Fibroblast of skin of right biceps (primary cell): ENCODE measurements at places on chromosomes 16 and 17.

DNA sequence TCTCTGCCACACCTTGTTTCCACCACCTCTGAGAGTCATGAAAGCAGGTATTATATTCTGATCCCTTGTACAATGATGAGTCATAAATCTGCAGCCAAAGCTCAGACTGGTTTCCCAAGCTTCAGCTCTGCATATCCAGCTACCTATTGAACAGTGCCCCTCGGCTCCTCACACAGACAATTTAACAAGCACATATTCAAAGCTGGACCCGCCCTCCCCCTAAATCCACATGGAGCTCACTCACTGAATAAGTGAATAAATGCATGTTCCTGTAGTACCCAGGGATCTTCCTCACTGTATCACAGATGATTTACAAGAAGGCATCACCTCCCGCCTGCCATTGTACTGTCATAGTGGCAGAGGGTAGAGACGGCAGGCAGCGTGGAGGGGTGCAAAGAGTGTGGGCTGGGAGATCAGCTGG lies 516.4 kb downstream of the GRIN2A start:
- no peak for DNase-seq

GRCh38 chr17:31488264-31488981 lies 96.9 kb downstream of the RAB11FIP4 start:
- no peak for DNase-seq

DNA sequence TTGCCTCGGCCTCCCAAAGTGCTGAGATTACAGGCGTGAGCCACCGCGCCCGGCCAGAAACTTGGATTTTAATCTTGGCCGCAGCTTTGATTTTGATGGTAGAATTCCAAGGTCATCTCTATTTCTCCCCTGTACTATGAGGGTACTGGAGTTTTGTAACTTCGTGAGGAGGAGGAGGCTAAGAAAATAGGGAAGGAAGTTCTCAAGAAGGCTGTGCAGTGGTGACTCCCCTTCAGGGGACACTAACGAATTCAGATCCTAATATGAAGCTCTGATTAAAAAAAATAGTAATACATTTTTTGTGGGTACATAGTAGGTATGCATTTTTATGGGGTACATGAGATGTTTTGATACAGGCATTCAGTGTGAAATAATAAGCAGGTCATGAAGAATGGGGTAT lies 55.9 kb downstream of the LDHD start:
- no peak for DNase-seq

DNA sequence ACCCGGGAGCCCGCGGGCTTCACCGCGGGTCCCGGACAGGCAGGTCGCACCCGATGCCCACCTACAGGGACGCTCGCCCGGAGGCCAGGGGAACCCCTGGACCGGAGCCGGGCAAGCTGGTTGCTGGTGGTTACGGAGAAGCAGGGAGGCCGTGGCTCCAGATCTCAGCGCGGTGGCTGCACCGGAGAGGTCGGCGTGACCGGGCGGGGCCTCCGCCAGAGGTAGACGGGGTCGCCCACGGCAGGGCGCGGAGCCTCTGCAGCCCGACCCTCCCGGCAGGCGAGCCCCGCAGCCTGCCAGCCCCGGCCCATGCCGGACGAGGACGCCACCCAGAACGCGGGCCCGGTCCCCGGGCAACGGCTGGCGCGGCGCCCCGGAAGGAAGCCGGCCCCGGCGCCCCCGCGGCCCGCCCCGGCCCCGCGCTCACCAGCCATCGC lies 341 bp downstream of the PCYT2 start:
- DNase-seq, result no peak

DNA sequence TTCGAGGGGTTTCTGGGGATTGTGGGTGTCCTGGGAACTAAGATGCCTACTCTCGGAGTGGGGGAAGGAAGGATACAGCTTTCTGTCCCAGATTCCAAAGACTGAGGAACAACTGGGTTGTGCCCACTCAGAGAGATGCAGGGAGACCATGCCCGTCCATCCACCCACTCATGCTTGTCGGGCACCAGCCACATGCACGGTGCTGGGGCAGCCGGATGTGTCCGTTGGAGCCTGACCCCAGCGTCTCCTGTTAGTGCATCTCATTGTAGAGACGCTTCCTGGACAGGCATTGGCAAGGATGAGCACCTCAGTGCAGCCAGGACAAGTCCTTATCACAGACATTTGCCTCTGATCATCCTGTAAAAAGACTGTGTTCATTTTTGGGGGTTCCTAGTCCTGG lies 58.1 kb downstream of the METRNL start:
- no peak for DNase-seq

DNA sequence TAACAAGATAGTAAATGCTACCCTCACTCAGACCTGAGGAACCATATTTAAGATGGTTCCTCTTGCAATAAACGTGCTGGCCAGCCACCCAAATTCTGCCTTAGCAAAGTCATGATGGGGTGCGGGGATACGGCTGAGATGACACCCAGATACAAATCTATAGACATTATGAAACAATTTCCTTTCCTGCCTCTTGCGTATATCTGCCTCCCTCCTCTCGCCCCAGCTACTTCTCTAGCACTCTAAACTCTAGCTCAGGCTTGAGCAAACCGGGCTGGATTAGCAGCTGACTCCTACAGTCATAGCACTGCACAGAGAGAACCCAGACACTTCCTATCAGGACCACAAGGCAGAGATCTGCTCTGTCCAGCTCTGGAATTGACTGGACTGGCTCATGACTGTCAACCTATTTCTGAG lies 22.3 kb downstream of the CD300LF start:
- no peak for DNase-seq

DNA sequence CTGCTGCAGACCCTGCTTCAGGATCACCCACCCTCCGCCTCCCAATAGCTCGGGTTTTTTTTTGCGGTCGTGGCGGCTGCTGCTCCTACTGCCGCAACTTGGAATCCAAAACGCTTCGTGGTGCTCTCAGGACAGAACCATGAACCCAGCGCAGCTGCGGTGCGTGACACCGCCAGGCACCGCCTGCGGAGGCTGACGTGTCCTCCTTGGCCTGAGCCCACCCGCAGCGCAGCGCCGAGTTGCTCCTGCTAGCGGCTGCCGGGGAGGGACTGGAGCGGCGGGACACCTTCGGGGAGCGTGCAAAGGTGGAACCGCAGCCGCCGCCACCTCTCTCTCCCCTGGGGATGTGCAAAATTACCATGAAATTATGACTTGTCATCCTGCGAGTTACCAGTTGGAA lies 1893.0 kb downstream of the TP53TG3F start:
- DNase-seq, result no peak

DNA sequence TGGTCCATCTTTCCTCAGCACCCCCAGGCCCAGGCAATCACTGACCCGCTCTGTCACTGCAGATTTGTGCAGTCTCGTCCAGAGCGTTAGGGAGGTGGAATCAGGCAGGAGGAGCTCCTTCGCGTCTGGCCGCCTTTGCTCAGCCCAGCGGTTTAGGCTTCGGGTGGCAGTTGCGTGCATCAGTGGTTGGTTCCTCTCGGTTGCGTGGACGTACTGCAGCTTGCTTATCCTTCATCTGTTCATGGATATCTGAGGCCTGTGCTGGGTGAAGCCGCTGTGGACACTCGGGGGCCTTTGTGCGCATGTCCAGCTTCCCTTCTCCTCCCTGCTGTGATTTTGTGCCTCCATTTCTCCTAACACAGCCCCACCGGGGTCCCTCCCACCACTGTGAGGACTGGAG lies 4.7 kb upstream of the P2RX1 start:
- DNase-seq, result no peak
